ENCODE measurements at places on chromosomes 2 and 18. TPM values are rescaled to one million over a fixed set of nuclear protein-coding genes. Genes with fewer than 3 reads are reported as not detected.

DNA sequence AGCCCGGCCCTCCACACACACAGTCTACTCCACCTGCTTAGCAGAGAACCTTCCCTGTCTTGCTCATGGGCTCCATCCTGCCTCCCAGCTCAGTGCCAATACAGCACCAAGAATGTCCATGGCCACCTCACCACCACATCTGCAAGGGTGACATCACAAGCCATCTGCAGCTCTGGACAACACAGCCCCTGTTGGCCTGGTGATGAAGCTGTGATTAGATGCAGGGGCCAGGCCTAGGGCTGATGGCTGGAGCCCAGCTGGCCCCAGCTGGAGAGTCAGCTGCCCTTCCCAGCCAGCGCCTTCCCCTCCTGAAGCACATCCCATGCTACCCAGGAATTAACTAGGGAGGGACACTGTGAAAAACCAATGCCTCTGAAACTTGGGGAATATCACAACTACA is 91.1 kb downstream of the TTC32 start:
- DNase-seq, result no peak

- no peak for DNase-seq
These were observed 146.5 kb downstream of the CDH2 start for GRCh38 chr18:28030458-28030857.

DNA sequence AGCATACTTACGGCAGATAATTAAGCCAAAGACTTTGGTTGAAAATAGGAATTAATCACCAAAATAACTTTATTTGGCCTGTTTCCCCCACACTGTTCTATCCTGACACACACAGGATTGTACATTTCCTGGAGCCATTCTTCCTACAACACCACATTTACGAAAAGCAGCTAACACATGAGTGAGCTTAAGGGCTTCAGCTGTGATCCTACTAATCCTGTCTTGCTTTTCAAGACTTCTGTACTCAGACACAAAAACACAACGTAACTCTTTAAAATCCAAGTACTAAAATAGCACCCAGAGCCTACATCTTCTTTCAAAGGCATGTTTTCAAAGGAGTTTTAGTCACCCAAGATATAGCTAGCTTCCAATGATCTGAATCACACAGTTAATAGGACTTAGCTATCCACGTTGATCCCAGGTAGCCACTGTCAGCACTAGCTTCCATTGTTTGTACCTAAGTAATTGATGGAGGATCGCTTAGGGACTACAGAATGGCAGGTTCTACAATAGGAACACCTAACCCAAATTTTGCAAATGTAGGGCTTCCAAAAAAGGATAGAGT is 42.8 kb upstream of the TTC39C start:
- no peak for DNase-seq

DNA sequence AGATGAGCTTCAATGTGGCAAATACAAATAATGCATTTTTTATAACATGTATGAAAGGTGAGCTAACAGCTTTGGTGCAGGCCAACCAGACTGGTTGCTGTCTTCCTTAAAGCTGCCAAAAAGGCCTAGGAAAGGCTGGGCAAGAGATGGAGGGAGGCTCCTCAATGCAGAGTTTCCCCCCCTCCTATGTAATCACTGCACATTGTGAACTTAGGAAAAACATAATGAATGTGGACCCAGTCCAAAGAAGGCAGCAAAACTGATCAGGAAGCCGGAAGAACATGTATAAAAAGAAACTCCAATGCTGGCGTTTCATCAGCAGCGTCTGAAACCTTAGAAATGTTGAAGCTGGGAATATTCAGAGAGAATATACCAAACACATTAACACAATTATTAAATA is 84.2 kb upstream of the LYPD6 start:
- no peak for DNase-seq

DNA sequence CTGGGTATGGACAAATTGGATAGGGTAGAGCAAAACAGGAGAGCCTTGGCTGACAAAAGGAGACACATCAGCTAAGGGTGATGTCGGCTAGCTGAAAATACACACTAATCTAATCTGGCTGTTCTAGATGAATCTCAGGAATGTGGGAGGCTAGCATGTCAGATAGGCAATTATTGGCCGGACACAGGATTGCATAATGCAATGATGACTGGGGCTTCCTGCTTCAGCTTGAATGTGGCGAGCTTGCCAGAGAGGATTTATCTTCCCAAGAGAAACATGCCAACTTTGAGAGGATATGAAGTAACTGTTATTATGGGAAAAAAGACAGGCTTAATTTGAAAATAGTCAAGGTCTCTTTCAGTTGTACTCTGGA is 102.4 kb downstream of the TRIB2 start:
- no peak for DNase-seq

GRCh38 chr2:71611781-71612527 is 158.6 kb downstream of the DYSF start:
- DNase-seq, result peak; percentile 73

DNA sequence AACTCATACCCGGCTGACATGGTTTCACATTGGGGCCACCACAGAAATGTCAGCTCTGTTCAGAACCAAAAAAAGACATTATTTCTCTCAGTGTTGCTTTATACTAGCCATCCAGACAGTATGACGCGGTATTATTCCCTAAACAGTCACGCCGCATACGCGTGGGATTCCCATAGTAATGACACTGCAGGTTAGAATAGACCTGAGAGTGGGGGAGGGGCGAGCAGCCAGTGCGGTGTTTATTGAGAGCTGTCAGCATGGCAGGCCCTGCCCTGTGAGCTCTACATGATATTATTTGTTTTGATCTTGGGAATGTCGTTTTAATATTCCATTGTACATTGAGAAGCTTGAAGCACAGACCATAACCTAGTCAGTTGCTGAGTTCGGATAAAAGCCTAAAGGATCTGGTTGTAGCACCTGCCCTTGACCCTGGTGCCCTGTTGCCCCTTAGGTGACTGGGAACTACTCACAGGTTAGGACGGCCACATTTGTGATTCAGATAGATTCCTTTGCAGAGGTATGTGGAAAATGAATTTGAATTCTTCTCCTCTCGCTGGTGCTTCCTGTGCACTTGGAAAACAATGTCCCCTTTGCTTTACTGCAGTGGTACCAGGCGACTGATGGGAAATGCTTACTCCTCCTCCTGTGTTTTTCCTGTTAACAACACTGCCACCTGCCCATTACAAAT is 150.1 kb downstream of the ARHGAP28 start:
- DNase-seq, result no peak

GRCh38 chr2:131058920-131059319 is 34.3 kb downstream of the FAM168B start:
- DNase-seq, result no peak

DNA sequence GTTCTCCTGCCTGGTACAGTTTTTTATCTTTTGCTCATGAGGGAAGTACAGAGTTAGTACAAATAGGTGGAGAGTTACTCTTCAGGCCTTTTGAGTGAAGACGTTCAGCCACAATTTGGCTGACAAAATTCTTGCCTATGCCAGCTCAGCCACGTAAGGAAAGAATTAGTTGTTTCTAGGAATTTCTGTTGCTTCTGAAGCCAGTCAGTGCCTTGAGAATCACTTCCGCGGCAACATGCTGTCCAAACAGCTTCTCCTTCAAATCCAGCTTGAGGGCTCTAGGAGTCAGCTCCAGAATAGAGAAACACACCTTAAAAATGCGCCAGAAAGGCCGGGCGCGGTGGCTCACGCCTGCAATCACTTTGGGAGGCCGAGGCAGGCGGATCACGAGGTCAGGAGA is 27.5 kb downstream of the M1AP start:
- no peak for DNase-seq

- no peak for DNase-seq
These were observed 296.6 kb upstream of the RGPD4 start for GRCh38 chr2:107530046-107530445.

GRCh38 chr18:48017635-48018034 is 87.2 kb upstream of the SMAD2 start:
- no peak for DNase-seq

DNA sequence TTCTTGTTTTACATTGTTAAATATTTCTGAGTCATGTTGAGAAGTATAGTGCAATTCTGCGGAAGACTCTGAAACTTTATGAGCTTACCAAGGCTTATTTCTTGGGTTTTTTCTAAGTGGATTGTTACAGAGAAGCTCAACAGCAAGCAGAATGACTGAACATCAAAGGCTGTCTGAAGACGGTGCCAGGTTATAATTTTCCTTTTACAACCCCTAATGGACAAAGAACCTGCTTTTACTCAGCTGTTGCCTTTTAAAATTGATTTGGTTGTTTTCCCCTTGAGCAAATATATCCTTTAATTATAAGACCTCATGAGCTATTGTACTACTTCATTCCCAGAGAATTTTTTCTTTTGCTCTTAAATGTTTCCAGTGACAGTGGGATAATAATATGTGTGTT is 41.6 kb downstream of the LAMA3 start:
- DNase-seq, result no peak

GRCh38 chr2:168200930-168201583 is 46.3 kb downstream of the STK39 start:
- DNase-seq, result no peak

The IL1B gene
- total RNA-seq, result 8.2 TPM

The STAT4 gene
- total RNA-seq, result 4.1 TPM

The UGT1A3 gene
- not detected for total RNA-seq

The PROC gene
- total RNA-seq, result not detected

The LYG1 gene
- 1.1 TPM for total RNA-seq
